CD4-positive, alpha-beta T cell treated with Interleukin-10 for 1 hour (primary cell): ENCODE measurements at places on chromosomes 1 and 21.

DNA sequence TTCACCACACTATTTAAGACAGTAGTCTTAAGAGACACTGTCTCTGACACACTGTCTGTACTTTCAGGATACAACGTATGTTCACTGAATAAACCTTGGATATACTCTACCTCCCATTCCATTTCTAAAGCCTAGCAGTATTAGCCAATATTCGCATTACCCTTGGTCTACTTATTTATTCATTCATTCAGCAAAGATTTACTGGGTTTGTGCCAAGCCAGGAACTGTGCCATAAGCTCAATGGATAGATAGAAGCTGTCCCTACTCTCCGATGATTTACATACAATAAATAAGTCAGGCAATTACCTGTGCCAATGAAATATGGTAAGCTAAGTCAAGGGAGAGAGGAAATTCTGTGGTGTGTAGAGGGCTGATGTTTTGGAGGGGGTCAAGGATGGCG, 195.2 kb upstream of the RAB4A start:
- no peak for DNase-seq

GRCh38 chr21:40060083-40060677, 192.9 kb downstream of the PCP4 start:
- no peak for DNase-seq

DNA sequence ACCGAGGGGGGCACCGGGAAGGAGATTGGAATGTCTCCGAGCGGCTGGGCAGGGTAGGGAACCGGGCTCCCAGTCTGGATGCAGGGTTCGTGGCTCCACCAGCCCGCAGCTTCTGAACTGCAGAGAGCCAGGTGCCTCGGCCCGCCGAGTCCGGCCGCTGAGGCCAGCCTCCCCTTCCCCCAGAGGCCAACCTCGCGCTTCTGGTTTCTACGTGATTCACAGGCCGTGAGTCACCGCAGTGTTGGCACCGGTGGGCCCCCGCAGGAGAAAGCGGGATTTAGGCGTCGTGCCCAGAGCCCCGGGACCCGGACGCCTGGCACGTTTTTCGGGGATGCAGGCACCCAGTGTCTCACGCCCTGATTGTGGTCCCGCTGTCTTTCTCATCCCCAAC, 458 bp downstream of the CRABP2 start:
- DNase-seq, result no peak

GRCh38 chr1:230153641-230154296, 86.7 kb downstream of the GALNT2 start:
- DNase-seq, result no peak

DNA sequence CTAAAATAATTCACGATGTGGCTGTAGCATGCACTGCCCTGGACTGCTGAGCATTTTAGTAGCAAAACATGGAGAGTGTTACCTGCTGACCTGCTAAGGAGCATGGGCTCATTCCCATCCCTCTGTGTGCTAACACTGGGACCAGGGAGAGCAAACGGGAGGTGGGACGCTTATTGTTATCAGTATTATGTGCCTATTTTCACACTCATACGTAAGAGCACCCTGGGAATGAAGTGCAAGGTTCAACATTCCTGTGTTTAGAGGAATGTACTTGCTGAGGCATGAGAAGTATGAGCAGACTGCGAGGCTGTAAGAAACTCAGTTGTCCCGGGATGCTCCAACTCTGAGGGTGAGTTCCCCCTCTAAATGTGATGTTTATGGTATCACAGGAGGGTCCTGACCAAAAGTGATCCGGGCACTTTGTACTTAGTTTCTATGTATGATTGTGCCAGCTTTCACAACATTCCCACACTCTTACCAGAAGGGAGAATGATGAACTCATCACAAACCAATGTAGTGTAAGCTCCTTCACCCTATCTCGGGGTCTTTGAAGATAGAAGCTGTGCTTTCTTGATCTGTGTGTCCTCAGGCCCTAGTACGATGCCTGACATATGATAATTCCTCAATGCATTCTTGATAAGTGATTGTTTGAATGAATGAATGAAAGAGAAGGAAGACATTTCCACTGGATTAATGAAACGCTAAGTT, 164.8 kb downstream of the KCNJ6 start:
- DNase-seq, result no peak

- DNase-seq, result peak; percentile 69
These were observed 30.0 kb upstream of the EPS8L3 start for GRCh38 chr1:109793486-109794318.

- DNase-seq, result no peak
These were observed 17.6 kb upstream of the ARF1 start for GRCh38 chr1:228064741-228065542.

DNA sequence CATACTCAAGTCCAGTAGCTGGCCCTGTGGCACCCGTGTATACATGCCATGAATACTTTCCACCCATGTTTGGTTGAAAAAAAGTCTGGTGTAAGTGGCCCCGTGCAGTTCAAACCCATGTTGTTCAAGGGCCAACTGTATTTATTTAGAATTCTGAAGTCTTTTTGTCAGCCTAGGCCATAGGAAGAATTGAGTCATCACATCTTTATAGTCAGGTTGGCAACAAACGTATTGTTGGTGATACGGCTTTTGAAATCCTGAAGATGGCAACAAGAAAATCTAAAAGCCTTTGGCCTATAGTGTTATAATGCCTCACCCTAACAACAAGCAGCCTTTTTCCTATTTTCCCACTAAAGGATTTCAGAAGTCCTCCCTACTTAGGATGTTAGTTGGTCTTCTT, 363.6 kb downstream of the PLPP3 start:
- no peak for DNase-seq

DNA sequence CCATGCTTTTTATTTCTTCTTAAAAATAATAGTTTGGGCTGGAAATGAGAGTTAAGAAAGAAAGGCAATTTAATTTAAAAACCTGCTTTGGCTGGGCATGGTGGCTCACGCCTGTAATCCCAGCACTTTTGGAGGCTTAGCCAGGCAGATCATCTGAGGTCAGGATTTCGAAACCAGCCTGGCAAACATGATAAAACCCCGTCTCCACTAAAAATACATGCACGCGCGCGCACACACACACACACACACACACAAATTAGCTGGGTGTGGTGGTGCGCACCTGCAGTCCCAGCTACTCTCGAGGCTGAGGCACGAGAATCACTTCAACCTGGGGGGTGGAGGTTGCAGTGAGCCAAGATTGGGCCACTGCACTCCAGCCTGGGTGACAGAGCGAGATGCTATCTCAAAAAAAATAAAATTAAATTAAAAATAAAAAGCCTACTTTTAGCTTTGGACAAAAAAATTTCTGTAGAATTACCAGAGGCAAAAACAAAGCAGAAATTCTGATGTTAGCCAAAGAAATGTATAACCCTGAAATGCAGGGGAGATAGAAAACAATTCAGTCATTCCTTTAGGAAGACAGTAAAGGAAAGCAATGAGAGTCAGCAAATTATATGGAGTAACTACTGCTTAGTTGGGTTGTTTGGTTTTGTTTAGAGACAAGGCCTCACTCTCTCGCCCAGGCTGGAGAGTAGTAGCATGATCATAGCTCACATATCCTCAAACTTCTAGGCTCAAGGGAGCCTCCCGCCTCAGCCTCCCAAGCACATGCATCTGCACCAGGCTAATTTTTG, 15.7 kb upstream of the IPP start:
- no peak for DNase-seq

DNA sequence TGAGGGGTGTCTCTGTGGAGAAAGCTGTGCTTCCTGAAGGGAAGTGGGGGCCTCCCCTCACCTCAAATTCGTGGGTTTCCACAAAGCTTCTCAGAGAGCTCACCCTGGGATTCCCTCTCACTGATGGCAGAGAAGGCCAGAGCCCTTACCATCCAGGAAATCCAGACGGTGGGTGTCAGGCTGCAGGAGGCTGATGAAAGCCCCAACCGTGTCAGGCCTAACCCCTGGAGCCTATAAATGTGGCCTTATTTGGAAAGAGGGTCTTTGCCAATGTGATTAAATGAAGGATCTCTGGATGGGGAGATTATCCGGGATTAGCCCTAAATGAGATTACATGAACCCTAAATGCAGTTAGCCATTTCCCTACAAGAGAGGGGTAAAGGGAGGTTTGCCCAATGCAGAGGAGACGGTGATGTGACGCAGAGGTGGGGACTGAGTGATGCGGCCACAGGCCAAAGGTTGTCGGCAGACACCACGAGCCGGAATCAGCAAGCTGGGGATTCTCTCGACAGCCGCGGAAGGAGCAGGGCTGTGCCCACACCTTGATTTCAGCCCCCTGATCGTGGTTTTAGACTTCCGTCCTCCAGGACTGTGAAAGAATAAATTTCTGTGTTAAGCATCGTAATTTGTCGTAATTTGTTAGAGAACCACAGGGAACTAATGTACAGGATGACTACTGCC, 82.6 kb downstream of the TOMM20 start:
- DNase-seq, result no peak

GRCh38 chr21:19048098-19048672, 644.6 kb upstream of the TMPRSS15 start:
- DNase-seq, result no peak

DNA sequence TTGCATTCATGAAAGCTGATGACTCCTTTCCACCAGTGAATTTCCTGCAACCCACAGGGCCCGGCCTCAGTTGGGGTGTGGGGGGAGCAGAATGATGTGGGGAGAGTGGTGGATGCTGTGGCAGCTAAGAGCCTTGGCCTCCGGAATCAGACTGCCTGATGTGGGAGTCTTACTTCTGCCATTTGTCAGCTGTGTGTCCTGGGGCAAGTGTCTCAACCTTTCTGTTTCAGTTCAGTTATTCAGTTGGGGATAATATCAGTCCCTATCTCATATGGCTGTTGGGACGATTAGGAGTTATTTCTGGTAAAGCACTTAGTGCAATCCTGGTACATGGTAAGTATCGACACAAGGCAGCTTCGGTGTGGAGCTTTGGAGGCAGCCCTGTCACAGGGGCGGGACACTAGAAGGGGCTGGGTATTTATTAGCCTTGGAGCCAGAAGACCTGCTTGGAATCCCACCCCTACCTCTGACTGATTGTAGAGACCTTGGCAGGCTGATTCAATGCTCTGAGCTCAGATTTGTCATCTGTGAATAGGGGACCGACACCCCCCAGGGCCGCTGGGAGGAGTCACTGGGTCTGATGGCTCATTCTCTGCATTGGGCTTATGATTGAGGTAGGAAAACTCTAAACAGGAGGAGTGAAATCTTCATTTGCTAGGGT, 19.6 kb downstream of the ARHGEF10L start:
- DNase-seq, result no peak

GRCh38 chr1:183164340-183164739, 21.7 kb upstream of the LAMC2 start:
- no peak for DNase-seq

- no peak for DNase-seq
These were observed 39.8 kb upstream of the NFIA start for GRCh38 chr1:61042466-61043009.

GRCh38 chr1:11727119-11727518, 8.8 kb upstream of the AGTRAP start:
- no peak for DNase-seq

DNA sequence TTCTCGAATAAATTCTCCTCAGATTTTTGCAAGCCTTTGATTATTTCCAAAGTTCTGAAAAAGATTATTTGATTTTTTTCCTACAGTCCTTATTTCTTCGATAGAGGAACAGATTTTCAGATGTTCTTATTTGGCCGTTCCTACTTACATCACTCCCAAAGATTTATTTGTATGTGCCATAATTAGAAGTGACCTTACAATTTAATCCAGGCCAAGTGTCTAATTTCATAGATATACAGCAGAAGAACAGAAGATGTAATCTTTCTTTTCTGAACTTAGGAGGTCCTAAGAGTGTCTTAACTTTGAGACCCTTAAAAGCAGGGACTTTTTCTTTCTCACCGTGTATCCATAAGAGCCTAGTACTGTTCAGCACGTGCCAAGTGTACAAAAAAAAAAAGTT, 46.3 kb downstream of the MAP10 start:
- DNase-seq, result no peak

DNA sequence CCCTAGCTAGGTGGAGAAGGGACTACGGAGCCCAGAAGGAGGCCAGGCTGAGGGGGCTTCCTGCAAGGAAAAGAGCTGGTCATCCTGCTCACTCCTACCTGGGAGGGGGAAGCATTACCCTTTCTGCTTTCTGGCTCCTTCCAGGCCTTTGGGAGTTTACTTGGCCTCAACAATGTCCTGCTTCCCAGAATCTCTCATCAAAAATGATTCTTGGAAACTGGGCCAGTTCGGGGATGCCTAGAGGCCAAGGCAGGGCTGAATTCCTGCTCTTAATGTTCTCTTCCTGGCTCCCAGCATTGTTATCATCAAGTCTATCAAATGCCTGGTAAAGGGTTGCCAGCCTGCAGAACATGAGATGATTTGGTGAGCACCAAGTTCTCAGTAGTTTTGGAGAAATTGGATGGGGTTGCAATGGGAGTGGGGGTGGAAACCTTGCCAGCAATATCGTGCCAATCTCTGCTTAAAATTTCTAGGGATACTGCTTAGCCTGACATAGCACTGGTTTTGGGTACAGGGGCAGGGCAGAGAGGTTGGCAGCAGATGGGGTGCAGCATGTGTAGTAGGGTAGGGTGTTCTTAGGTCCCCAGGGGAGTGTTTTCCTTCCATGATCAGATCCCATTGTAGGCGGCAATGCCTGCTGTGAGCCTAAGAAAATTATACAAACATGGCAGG, 7.7 kb upstream of the PAFAH2 start:
- no peak for DNase-seq

GRCh38 chr21:30577766-30578165, 12.4 kb downstream of the KRTAP22-2 start:
- DNase-seq, result no peak

GRCh38 chr1:175717610-175718540, 25.5 kb downstream of the TNR start:
- DNase-seq, result no peak

GRCh38 chr1:238767321-238767720, 619.0 kb upstream of the CHRM3 start:
- DNase-seq, result no peak

- peak; percentile 20 for DNase-seq
These were observed 111.4 kb downstream of the SIK1 start for GRCh38 chr21:43315244-43316137.

DNA sequence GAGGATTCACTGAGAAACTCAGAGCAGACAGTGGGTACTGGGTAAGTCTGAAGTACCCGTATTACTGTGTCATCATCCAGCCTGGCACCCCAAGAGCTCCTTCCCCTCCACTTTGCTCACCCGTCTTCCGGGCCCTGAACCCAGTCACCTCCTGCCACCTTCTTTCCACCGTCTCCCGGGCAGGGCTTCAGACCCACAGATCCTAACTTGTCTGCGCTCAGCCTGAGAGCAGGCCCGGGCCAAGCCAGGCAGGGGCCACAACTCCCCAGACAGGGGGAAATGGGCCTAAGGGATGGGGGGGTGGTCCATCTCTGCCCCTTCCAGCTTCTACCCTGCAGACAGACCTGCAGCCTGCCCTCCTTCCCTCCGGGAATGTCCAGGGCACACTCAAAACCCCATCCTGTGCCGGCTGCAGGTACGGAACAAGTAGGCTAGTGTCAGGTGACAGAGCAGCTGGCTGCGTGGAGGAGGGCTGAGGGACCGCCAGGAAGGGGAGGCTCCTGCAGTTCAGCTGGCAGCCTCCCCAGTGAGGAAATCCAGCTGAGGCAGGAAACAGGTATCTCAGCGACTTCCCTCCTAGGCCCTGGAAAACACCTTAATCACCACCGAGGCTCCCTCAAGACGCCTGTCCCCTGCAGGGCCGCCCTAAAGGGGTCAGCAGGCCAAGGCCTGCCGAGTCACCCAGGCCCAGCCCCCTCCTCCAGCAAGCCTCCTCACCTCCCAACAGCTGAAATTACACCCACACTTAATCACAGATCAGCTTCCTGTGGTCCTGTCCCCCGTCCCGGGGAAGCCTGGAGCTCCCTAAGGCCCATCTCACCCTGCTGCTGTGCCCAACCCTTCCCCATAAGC, 3.5 kb downstream of the HSPG2 start:
- no peak for DNase-seq
